ENCODE measurements at places on chromosomes 4 and X. TPM values are rescaled to one million over a fixed set of nuclear protein-coding genes. Genes with fewer than 3 reads are reported as not detected.
A peak's percentile ranks its signal among the peaks of the same experiment; 100 is the strongest.

Gene CORIN
- 1.6 TPM for total RNA-seq

DNA sequence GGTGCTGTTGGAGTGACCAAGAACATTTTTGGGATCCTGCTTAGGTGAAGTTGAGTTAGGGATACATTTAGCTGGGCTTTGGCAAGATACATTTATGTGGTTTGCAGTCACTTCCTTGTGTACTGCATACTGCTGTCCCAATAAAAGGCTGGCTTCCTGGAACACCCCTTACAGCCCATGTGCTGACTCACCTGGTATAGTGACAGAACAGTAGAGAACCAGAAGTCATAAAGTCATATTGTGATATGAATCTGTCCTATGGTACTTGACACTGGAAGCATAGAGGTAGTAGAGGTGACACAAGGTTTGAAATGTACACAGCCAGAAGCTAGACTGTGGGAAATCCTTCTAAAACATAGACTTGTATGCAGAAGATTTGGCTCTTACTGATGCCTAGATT, 55.3 kb upstream of the SLC25A43 start:
- peak; percentile 32 for DNase-seq

DNA sequence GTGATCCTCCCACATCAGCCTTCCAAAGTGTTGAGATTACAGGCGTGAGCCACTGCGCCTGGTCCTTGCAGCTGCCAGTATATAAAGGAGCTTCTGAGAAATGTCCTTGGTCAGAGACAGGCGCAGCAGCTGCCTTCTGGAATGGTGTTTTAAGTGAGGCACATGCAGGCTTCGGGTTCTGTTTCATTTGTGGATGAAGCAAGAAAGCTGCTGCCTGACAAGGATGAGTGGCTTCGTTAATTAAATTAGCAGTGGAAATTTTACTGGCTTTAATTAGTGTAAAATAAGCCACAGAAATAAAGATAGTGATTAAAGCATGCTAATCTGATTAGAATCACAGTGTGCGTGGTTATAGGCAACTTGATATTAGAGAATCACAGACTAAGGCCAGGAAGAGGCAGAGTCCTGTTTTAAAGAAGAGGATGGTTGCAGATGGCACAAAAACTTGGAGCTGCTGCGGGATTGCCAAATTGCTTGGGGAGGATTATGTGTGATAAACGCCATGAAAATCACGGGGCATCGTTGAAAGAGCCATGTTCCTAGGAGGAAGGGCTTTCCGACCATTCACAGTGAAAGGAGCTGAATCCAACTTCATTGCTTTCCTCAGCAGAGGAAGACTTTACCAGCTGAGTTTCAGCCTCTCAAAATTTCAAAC, 348.4 kb upstream of the FAT1 start:
- no peak for DNase-seq

DNA sequence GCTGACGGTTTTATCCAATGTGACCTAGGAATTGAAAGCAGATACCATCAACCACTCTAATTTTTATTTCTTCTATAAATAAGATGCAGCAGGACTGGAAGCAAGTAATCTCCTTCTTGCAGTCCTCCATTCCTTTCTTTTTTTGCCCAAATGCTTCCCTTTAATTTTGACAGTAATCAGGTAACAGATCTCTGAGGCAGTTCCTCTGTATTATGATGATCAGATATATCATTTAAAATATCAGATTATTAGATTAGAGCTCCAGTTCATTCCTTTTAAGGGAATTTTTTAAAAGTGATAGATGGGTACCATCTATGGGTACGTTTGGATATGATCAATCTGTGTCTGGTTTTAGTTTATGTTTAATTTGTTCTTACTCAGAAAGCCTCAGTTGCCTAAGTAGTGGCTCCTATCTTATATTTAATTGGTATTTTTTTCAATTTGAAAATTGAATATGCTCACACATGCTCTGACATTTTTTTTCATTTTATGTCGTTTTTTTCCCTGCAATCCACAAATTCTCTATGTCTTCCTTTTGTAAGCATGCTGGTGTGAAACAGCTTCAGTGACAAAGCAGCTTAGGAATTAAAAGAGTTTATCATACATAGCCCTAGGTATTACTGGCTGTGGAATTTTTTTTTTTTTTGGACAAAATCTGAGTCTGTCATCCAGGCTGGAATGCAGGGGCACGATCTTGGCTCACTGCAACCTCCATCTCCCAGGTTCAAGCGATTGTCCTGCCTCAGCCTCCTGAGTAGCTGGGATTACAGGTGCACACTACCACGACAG, 73.7 kb upstream of the ANK2 start:
- DNase-seq: no peak

Gene IL13RA2
- total RNA-seq: not detected

DNA sequence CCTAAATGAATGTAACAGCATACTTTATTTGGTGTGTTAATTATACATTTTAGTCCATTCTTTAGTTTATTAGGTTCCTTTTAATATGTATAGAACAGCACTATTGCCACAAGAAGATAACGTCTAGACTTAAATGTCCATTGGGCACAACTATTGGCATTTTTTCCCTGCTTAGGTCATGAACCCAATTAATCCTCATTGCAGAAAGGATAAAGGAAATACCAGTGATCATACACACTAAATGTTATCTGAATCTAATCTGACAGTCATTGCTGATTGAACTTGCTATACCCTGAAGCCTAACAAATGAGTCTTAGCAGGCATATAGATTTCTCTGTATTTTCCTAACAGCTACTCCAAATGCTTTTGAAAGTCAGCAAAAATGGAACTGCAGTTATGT, 2250.0 kb upstream of the AGA start:
- no peak for DNase-seq

DNA sequence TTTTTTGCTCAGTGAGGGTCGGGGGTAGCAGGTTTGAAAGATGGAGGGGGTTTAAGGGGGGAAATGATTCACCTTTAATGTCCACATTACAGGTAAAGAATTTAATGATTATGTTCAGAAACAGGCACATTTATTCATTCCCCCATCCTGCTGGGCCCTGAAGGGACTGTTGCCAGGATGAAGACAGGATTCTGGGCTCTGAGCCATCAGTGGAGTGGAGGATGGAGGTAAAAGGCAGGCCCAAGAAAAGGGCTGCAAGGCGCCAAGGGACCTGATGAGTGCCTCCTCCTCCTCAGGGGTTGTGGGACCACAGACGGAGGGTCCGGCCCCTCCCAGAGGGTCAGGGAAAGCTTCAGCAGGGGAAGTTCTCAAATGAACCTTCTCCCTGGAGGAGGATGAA, 40.4 kb upstream of the PROM1 start:
- DNase-seq: no peak

Gene SUPT20HL2
- not detected for total RNA-seq

DNA sequence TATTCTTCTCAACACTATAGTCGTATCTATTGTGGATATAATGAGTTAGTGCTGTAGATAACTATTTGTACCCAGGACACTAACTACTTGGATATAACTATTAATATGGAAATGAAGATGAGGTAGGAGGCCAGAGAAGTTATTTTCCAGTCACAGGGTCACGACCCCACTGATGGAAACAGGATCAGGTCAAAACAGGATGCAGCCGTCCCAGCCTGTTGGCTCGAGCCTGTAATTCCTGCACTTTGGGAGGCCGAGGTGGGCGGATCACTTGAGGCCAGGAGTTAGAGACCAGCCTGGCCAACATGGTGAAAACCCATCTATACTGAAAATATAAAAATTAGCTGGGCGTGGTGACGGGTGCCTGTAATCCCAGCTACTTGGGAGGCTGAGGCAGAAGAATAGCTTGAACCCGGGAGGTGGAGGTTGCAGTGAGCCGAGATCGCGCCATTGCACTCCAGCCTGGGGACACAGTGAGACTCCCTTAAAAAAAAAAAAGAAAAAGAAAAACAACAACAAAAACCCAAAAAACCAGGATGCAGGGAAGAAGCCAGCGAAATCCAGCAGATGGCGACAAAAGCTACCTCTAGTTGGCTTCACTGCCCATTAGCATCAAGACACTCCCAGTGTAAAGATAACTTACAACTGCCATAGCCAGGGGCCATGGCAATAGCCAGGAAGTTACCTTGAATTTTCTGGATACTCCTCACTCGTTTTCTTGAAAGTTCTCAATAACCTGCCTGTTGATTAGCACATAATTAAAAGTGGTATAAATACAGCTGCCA, 37.9 kb upstream of the NKAP start:
- DNase-seq: no peak

- DNase-seq: no peak
These were observed 8.9 kb upstream of the CCNG2 start for GRCh38 chr4:77148078-77148477.

Measured in transverse colon (tissue), 4 donors.